Activated CD8-positive, alpha-beta T cell treated with anti-CD3 and anti-CD28 coated beads, Interleukin-2, amount 10 ng/mL, durations not matched to agents 7 days and 5 days (primary cell): ENCODE measurements at places on chromosomes 16 and 17. TPM values are rescaled to one million over a fixed set of nuclear protein-coding genes. Genes with fewer than 3 reads are reported as not detected.

The CES3 gene
- 4.3 TPM for total RNA-seq

The P2RX5 gene
- 7.8 TPM for total RNA-seq

The PDE6G gene
- total RNA-seq = 80.3 TPM

The ADAM11 gene
- total RNA-seq = 0.39 TPM

The FN3K gene
- total RNA-seq = 1.7 TPM

The ZNF768 gene
- 6.7 TPM for total RNA-seq

The MILR1 gene
- 1.7 TPM for total RNA-seq

The ACAP1 gene
- 573 TPM for total RNA-seq

The RND2 gene
- not detected for total RNA-seq

The KLHL11 gene
- total RNA-seq = 13.2 TPM

The SLC35G6 gene
- total RNA-seq = not detected

DNA sequence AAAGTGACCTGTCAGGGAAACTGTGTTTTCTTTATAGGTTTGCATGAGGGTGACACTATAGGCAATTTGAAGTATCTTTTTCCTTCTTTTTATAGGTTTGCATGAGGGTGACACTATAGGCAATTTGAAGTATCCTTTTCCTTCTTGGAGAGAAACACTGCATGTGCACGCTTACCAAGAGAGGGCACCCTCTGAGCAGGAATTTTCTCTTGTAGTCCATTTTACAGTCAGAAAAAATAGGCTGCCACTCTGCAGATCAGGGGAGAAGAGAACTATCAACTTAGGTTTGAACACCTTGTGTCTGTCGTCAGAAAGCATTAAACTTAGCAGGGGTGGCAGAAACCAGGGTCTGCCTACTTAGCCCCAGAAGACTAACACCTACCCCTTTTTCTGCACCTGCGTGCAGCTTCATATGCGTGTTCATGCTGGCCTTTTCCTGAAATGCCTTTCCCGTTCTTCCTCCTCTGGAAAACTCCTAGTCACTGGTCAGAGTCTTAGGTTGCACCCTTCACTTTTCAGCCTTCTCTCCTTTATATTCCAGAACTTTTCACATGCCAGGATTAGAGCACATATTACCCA lies 16.4 kb upstream of the SMIM36 start:
- no peak overlapping the region for H3K27ac ChIP-seq
- H3K4me3 ChIP-seq = no peak overlapping the region
- peaks cover 5% of the 10 kb centered on the region for H3K27me3 ChIP-seq

- peaks cover 39% of the 10 kb centered on the region for H3K36me3 ChIP-seq
- peak; percentile 54 for DNase-seq
- no peak overlapping the region for H3K4me3 ChIP-seq
- H3K4me1 ChIP-seq = peaks cover 12% of the 10 kb centered on the region
- no peaks in the 10 kb centered on the region for H3K27me3 ChIP-seq
Observed at GRCh38 chr17:17146786-17147406, 59.2 kb downstream of the PLD6 start.

GRCh38 chr16:61105544-61105943 lies 930.7 kb downstream of the CDH8 start:
- no peak overlapping the region for H3K4me3 ChIP-seq
- H3K27ac ChIP-seq = no peak overlapping the region
- no peak for DNase-seq

- no peak overlapping the region for H3K4me3 ChIP-seq
- H3K4me1 ChIP-seq = peaks cover 10% of the 10 kb centered on the region
- H3K36me3 ChIP-seq = no peaks in the 10 kb centered on the region
- H3K27ac ChIP-seq = no peak overlapping the region
Observed at GRCh38 chr17:8359769-8360168, 16.7 kb downstream of the KRABD2 start.

- no peak overlapping the region for H3K4me3 ChIP-seq
- H3K36me3 ChIP-seq = no peaks in the 10 kb centered on the region
- peaks cover 17% of the 10 kb centered on the region for H3K4me1 ChIP-seq
- no peak overlapping the region for H3K27ac ChIP-seq
Observed at GRCh38 chr17:44307387-44308186, 814 bp upstream of the RUNDC3A start.

DNA sequence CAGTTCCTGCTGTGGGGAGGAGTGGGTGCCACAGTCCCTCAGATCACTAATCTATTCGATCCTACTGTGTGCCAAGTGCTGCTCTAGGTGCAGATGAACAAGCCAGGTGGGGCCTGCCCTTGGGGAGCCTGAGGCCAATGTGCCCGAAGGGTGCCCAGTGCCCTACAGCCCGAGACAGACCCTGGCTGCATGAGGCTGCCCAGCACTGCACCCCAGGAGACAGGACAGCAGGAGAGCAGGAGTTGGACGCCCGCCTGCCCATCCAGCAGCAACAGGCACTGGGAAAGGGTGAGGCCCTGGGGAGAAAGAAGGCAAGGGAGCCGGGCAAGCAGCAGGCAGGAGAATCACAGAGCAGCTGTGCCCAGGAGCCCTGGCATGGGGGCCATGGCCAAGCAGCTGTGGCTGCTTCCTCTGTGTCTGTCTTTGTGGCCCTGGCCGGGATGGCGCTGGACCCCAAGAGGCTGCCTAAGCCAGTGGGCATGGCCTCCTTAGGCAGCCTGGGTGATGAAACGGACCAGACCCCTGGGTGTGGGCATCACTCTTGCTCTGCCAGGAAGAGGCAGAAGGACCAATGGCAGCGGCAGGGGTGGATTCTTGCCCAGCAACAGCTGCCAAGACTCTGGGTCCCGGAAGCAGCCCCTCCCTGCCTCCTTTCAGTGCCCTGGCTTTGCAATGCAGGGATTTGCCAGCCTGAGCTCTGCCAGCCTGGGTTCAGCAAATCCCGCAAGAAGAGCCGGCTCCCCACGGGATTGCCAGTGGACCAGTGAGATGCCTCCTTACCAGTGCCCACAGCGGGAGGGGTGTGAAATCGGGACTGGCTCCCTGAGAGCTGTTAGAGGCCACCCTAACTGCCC lies 179.6 kb upstream of the TNRC6C start:
- no peak overlapping the region for H3K4me3 ChIP-seq
- H3K27me3 ChIP-seq = no peaks in the 10 kb centered on the region
- no peak overlapping the region for H3K27ac ChIP-seq
- no peak for DNase-seq
- H3K4me1 ChIP-seq = peaks cover 10% of the 10 kb centered on the region
- no peaks in the 10 kb centered on the region for H3K36me3 ChIP-seq

DNA sequence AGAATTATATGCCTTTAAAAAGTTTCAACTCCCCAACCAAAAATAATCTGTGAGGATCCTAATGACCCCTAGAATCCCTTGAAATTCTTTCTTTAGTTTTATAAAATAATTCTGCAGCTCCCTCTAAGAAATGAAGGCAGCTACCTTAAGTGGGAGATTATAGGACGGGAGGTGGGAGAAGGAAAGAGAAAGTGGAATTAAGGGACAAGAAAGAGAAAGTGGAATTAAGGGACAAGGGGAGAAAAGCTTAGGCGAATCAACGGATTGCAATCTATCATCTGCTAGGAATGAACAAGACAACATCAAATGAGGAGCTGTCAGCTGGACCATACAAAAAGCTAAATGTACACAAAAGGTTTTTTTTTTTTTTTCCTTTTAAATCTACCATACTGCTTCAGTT lies 262.0 kb downstream of the ZFHX3 start:
- H3K27ac ChIP-seq = no peak overlapping the region
- peaks cover 37% of the 10 kb centered on the region for H3K4me1 ChIP-seq
- H3K4me3 ChIP-seq = no peak overlapping the region
- DNase-seq = no peak

GRCh38 chr16:80705596-80705995 lies 98.8 kb downstream of the CDYL2 start:
- no peak overlapping the region for H3K27ac ChIP-seq
- no peak for DNase-seq
- H3K4me1 ChIP-seq = peaks cover 7% of the 10 kb centered on the region
- H3K27me3 ChIP-seq = no peaks in the 10 kb centered on the region
- H3K4me3 ChIP-seq = no peak overlapping the region

DNA sequence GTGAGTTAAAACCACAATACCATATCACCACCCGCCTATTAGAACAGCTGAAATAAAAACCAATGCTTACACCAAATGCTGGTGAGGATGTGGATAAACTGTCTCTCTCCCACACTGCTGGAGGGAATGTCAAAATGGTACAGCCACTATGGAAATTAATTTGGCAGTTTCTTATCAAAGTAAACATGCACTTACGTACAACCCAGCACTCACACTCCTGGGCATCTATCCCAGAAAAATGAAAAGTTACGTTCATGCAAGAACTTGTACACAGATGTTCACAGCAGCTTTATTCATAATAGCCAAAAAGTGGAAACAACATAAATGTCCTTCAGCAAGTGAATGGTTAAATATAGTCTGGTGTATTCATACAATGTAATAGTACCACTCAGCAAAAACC lies 173.2 kb upstream of the MYOCD start:
- no peak overlapping the region for H3K27ac ChIP-seq
- no peak overlapping the region for H3K4me3 ChIP-seq
- no peaks in the 10 kb centered on the region for H3K27me3 ChIP-seq
- no peak for DNase-seq

DNA sequence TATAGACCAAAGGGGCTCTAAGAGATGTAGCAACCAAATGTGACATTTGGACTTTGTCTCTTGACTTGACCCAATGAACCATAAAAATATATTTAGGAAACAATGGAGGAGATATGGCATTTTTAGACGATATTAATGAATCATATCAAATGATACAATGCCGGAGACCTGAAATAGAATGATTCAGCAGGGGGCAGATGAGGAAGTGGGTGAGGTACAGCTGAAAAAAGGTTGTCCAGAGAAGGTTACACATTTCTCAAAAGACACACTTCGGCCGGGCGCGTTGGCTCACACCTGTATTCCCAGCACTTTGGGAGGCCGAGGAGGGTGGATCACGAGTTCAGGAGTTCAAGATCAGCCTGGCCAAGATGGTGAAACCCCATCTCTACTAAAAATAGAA lies 16.5 kb upstream of the SNN start:
- no peaks in the 10 kb centered on the region for H3K36me3 ChIP-seq
- H3K27me3 ChIP-seq = peaks cover 12% of the 10 kb centered on the region
- no peak overlapping the region for H3K27ac ChIP-seq
- no peak overlapping the region for H3K4me3 ChIP-seq
- no peak for DNase-seq

DNA sequence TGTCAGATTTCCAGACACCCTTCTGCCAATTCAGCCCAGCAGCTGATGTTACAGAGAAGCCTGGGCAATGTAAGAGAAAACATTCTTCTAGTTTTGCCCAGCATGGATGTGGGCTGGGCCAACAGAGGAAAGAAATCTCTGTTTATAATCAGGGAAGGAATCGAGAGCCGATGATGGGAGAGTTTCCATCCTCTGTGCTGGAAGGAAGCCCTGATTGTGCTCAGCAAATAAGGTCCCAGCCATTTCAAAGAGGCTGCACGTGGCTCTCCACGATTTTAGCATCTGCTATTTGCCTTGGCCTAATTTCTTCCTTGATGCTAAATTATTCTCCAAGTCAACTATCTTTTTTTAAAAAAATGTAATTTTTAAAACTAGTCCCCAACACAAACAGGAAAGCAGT lies 70.0 kb downstream of the IRX6 start:
- H3K27me3 ChIP-seq = no peaks in the 10 kb centered on the region
- H3K4me3 ChIP-seq = no peak overlapping the region
- no peaks in the 10 kb centered on the region for H3K4me1 ChIP-seq
- no peak overlapping the region for H3K27ac ChIP-seq
- no peak for DNase-seq
- H3K36me3 ChIP-seq = no peaks in the 10 kb centered on the region

DNA sequence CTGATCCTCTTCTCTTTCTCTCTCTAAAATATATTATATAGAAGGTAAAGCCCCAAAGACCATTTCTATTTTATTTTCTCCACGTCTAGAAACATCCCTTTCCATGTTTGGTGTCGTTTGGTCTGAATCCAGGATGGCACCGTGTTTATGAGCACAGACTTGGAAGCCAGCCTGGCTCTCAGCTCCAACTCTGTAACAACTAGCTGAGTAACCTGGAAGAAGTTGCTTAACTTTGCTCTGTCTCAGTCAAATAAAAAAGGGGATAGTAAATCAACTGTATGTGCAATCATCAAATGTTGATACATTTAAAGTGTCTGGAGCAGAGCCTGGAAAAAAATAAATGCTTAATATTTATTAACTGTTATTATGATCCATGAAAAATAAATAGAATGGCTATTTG lies 249.8 kb upstream of the MAF start:
- no peaks in the 10 kb centered on the region for H3K27me3 ChIP-seq
- H3K4me3 ChIP-seq = no peak overlapping the region
- DNase-seq = no peak
- H3K27ac ChIP-seq = no peak overlapping the region
- no peaks in the 10 kb centered on the region for H3K36me3 ChIP-seq

- H3K36me3 ChIP-seq = peaks cover 28% of the 10 kb centered on the region
- DNase-seq = no peak
- H3K27ac ChIP-seq = no peak overlapping the region
- H3K27me3 ChIP-seq = no peaks in the 10 kb centered on the region
- H3K4me1 ChIP-seq = no peaks in the 10 kb centered on the region
- no peak overlapping the region for H3K4me3 ChIP-seq
Observed at GRCh38 chr16:67948015-67948414, 4.1 kb upstream of the LCAT start.

- no peak overlapping the region for H3K4me3 ChIP-seq
- no peak overlapping the region for H3K27ac ChIP-seq
- no peaks in the 10 kb centered on the region for H3K4me1 ChIP-seq
- no peak for DNase-seq
- H3K27me3 ChIP-seq = no peaks in the 10 kb centered on the region
Observed at GRCh38 chr17:33688771-33689170, 395.7 kb upstream of the ASIC2 start.

DNA sequence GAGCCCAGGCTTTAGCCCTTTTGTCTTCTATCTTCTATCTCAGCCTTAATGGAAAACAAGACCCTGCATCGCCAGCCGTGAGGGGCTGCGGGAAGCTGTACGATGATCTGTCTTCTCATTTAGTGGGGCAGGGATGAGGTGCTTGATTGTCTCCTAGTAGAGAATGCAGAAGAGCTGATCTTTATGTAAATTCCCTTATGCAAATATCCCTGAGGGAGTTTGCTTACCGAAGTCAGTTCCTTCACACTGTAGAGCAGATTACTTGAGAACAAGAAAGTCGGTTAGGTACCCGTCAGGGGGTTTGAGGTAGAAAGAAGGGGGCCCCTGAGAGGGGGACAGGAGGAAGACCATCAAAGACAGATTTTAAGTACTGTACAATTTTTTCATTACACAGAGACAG lies 66.2 kb downstream of the IRF8 start:
- no peak overlapping the region for H3K27ac ChIP-seq
- H3K4me3 ChIP-seq = no peak overlapping the region
- no peak for DNase-seq
- H3K36me3 ChIP-seq = no peaks in the 10 kb centered on the region
- H3K4me1 ChIP-seq = peaks cover 11% of the 10 kb centered on the region

- no peak overlapping the region for H3K4me3 ChIP-seq
- H3K4me1 ChIP-seq = peaks cover 26% of the 10 kb centered on the region
- H3K36me3 ChIP-seq = no peaks in the 10 kb centered on the region
- peaks cover 16% of the 10 kb centered on the region for H3K27me3 ChIP-seq
- DNase-seq = peak; percentile 14
Observed at GRCh38 chr17:83144421-83145357, 65.3 kb downstream of the METRNL start.

GRCh38 chr17:83037084-83037873 lies 42.1 kb upstream of the METRNL start:
- H3K4me1 ChIP-seq = peaks cover 1% of the 10 kb centered on the region
- no peak overlapping the region for H3K27ac ChIP-seq
- H3K4me3 ChIP-seq = no peak overlapping the region
- H3K36me3 ChIP-seq = peaks cover 49% of the 10 kb centered on the region
- DNase-seq = no peak

GRCh38 chr16:24890746-24891145 lies 45.0 kb downstream of the SLC5A11 start:
- peaks cover 10% of the 10 kb centered on the region for H3K27me3 ChIP-seq
- H3K36me3 ChIP-seq = no peaks in the 10 kb centered on the region
- no peaks in the 10 kb centered on the region for H3K4me1 ChIP-seq
- H3K4me3 ChIP-seq = no peak overlapping the region
- no peak for DNase-seq
- H3K27ac ChIP-seq = no peak overlapping the region
